Activated CD4-positive, CD25-positive, alpha-beta regulatory T cell treated with anti-CD3 and anti-CD28 coated beads, Interleukin-2, amount 50 U/mL, for 24 hours (primary cell): ENCODE measurements at places on chromosomes 1 and 21.

DNA sequence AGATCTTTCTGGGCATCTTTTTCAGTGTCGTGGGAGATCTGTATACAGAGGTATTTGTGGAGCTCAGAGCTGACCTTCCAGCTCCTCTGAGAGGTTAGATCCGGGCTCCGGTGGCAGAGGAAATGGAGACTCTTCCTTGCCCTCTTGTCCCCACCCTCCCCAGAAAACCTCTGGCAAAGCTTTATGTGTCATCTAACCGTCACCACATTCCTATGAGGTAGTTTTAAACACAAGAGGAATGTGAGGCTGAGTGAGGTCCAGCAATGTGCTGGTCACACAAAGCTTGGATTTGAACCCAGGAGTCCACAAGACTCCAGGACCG lies 1.2 kb downstream of the CD160 start:
- ATAC-seq: no peak

- peak; percentile 99 for ATAC-seq
These were observed at the start of gene NOS1AP for GRCh38 chr1:162069334-162070093. Gene NOS1AP, plus strand, starts transcription at chr1:162069691. Its CDS starts 487 bp downstream, at chr1:162070178.

GRCh38 chr1:179053486-179053885 lies 27.8 kb downstream of the FAM20B start:
- ATAC-seq: no peak

DNA sequence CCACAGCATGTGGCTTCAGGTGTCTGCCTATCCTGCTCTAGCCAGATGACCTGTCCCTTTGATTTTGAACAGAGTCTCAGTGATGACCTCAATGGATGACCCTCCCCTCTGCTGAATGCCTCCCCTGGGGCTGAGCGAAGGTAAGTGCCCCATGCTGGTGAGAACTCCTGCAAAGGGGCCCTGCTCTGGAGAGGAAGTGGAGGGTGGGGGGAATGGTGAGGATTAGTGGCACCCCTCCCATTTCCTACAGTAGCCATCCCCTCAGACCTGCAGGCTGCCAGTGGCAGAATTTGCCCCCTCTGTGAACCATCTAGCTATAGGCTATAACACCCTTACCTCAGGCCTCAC lies 3.7 kb upstream of the PMVK start:
- no peak for ATAC-seq

DNA sequence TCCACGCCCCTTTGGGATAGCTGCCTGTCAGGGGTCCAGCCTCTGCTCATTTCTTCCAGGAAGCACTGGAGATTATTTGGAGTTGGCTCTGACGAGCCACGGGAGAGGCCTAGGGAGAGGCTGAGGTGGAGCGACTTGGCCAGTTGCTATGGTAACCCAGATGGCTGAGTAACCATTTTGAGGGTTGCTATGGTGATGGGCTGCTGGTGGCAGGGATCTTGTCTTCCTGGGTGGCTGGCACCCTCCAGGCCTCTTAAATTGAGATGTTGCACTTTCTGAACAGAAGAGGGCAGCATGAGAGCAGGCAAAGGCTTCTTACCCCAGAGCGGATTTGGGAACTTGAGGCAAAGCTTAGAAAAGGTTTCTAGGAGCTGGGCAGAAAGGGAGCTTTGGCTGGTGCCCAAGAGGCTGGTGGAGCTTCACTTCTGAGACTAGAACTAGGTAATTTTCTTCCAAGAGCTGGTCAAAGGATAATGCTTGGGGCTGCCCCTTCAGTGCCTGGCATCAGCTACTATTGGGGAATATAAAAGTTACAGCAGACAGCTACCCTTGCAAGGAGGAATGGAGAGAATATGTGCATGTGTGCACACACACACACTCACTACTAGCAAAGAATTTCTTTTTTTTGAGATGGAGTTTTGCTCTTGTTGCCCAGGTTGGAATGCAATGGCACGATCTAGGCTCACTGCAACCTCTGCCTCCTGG lies 72.5 kb downstream of the NDUFS5 start:
- ATAC-seq: peak; percentile 85

DNA sequence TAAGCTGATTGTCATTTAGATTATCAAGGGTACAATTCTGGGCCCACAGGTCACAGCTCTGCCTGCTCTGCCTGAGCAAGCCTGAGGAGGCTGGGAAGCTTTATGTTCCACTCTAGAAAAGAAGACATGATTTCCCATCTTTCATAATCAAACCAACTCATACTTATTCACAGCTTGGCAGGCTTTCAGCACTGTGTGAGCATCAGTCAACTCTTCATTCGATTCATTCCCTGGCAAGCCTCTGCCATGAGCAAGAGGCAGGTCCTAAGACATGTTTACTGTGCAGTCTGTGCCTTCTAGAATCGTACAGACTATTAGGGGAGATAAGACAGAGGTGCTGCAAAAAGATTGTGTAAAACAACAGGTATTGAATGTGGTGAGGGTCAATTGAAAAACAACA lies 24.5 kb upstream of the KIRREL1 start:
- no peak for ATAC-seq

DNA sequence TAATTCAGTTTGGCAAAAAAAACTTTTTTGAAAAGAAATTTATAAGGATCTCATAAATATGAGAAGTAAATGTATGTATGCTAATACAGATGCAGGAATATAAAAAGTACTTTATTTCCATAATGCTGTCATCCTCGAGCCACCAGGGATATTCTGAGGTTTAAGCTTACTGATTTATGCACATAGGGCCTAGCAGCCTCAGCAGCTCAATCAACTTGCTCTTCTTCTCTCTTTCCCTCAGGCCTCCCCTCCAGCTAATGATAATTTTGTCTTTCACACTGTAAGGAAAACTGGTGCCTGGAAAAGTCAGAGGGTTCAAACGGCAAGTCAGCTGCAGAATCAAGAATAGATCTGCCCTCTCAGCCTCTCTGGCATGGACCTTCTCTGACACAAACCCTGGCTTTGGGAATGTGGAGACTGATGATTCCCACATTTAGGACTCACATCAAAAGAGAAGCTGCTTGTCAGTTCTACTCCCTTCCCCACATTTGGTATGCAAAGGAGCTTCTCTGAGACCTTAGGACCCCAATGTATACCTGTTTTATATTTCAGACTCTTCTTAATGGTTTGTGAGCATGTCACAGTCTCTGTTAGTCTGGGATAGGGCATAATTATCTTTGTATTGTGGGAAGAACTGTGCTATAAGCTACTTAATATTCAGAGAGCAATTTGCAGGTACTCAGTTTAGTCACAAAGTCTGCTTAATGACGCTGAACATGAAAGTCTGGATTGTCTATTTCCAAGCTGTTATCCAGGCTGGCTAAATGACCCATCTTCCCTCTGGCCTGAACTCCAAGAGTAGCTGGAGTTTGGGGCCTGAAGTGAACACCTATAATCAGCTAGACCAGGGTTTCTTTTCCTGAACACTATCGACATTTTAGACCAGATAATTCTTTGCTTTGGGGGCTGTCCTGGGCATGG lies 52.1 kb upstream of the DIPK1A start:
- ATAC-seq: no peak

- no peak for ATAC-seq
These were observed 4.0 kb downstream of the H6PD start for GRCh38 chr1:9238550-9238949.

- ATAC-seq: no peak
These were observed 8.2 kb upstream of the S1PR1 start for GRCh38 chr1:101228424-101229134.

DNA sequence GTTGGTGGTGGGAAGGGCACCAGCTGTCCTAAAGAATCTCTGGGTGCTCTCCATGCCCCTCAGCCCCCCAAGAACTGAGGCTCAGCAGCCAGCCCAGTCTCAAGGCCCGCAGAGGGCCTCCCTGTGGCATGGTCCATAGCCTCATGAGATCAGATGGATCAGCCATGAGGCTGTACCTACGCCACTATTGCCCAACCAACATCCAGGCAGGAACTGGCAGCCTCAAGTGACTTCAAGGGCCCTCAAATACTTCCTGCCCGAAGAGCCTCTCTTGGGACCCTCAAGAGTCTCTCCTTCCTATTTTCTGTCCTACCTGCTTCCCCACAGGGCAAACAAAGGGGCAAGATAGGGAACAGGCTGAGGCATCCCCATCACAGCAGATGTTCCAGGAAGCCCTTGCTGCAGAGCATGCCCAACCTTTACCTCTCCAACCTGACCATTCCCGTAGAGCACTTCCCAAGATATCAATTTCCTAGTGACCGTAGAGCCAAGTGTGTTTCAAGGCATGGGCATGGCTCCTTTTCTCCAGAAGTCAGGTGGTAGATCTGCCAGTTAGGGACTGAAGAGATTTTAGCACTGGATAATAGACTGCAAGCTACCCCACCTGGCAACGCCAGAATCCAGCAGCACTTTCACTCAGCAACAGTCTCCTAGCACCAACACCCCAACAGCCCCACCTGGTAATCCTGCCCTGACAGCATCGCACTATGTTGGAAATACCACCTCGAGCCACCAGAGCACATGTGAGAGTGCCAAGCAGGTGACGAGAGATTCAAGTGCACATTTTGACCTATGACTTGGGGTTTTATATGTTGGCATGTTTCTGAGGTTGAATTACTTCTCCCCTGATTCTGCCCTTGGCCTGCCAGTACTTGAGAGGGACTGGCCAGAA lies 13.7 kb upstream of the MFSD2A start:
- no peak for ATAC-seq

DNA sequence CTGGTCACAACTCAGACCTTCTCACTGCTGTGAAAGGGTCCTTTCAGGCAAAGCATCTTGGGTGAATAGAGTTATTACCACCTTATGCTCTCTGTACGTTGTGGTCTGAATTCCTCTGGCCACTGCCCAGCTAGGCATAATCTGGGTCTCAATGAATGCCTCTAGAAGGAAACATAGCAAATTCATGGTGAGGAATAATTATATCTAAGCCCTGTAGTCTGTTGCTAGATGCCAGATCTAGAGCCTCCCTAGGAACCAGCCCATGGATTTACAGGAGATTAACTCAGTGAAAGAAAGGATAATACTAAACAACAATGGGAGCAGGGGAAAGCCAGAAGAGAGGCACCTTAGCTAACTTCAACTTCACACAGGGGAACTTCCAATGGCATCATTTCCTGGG lies 2.4 kb upstream of the COL11A1 start:
- ATAC-seq: no peak

GRCh38 chr1:41357451-41358101 lies 3.7 kb upstream of the FOXO6 start:
- ATAC-seq: no peak

DNA sequence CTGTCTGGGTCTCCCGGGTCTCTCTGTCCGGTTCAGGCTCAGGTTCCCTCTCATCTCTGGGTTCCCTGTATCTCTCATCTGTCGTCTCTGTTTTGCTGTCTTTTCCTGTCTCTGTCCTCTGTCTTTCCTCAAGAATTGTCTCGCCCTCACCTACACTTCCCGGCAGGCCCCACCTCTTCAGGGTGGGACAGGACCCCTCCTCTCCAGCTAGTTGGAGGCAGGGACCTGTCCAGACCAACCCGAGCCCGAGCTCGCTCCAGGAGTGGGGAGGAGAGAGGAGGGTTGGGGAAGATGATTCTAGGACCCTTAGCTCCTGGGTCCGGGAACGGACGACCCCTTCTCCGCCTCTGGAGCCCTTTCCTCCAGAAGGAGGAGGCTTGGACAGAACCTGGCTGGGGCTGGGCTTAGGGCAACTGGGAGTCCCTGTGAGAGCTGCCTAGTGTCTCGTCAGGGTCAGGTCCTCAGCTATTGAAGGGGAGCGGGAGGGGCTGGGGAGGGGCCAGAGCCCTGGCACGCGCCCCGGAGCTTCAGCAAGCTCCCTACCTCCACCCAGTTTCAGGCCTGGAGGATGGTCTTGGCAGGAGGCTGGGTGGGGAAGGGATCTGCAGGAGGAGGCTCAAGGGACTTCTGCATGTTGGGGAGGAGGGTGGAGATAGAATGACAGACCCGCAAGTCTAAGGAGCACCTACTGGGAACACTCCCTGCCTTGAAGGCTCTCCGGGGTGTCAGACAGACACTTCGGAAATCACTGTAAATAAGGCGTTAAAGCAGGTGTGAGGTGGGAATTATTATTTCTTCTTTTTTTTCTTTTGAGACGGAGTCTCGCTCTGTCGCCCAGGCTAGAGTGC lies 26.3 kb upstream of the EPB41 start:
- no peak for ATAC-seq

DNA sequence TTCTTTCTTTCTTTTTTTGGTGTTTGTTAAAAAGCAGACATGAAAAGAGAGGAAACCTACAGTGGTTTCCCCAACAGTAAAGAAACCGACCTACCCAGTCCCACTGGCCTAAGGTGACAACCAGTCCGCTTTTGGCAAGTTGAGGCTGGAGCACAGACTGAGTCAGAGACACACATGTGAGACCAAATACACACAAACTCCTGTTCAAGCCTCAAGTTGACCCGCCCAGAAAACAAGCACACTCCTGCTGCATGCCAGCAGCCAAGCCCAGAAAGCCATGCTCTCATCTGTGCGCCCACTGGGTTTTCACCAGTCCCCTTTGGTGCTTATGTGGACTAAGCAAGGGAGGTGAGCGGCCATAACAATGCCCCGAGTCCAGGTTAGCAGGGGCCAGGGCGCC lies 64.6 kb upstream of the GPR153 start:
- ATAC-seq: no peak

DNA sequence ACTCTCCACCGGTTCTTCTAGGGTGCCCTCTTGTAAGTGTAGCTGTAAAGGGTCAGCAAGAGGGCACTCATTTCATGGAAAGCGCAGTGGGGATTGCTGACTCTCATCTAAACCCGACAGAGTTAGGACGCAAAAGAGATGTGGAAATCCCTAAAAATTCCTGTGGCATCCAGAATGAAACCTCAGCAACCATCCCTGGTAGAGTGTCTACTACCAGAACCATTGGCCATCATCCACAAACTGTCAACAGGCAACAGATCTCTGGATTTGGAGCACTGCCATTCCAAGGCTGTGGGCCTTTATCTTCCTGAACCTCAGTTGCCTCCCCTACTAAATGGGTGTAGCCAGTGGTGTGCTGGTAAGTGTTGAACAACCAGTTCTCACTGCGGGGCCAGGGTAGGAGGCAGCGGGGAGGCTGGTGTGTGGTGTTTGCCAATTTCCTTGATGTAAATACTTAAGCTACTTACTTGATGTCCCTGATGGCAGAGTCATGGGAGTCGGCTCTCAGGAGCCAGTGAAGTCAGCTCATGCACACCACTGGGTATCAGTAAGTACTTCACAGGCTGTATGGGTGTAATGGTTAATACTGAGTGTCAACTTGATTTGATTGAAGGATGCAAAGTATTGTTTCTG lies 195.8 kb downstream of the KAZN start:
- no peak for ATAC-seq

GRCh38 chr1:25026730-25027450 lies 96.8 kb upstream of the RUNX3 start:
- no peak for ATAC-seq

DNA sequence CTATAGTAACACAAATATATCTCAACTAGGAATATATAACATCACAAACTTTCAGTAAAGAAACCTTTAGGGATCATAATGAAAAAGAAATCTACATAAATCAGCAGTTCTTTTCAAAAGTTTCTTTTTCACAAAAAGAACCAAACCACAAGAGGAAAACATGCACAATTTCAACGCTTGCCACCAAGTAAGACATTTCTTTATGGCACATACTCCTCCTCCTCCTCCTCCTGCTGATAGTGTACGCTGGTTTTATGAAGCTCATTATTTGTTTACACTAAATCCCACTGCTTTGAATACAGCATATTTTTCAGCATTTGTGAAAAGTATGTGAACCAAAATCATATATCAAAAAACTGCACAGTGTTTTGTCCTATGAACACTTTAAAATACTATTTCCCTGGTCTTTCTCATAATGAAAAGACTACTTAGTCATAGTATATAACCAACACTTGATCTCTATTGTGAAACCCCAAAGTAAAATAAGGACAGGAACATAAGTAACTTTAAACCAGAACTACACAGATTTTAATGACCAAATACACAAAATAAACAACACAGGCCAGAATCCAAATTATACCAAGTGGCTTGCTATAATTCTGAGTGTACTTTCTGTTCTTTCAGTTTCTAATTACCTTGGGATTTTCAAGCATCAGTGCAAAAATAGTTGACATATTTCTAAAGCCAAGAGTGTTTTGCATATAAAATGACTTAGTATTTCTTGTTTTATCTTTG lies 184.2 kb downstream of the EIF4G3 start:
- ATAC-seq: no peak
